ENCODE measurements at places on chromosomes 6 and 20. TPM values are rescaled to one million over a fixed set of nuclear protein-coding genes. Genes with fewer than 3 reads are reported as not detected.

DNA sequence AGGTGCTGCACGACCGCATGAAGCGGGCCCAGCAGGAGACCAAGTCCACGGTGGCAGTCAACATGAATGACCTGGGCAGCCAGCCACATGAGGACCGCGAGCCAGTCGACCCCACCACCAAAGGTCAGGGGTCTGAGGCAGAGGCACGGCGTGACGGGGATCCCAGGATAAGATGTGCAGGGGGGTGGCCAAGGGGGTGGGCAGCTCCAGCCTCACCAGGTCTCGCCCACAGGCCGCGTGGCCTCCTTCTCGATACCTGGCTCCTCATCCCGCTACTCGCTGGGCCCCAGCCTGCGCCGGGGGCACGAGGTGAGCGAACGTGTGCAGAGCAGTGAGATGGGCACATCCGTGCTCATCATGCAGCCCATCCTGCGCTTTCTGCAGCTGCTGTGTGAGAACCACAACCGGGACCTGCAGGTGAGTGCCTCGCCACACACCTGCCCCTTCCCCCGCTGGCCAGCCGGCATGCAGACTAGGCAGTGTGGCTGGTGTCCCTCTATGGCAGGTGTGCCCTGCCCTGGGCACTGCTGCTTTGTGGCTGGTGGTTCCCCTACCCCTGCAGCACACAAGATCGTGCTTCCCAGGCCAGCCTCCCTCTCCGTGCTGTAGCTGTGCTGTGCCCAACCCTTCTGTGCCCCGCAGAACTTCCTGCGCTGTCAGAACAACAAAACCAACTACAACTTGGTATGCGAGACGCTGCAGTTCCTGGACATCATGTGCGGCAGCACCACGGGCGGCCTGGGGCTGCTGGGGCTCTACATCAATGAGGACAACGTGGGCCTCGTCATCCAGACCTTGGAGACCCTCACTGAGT, 25.9 kb downstream of the UQCC2 start:
- no peak for DNase-seq

- DNase-seq, result no peak
Observed at GRCh38 chr6:79784395-79784753, 153.2 kb downstream of the SH3BGRL2 start.

- DNase-seq, result no peak
Observed at GRCh38 chr20:63163171-63163570, 52.8 kb downstream of the YTHDF1 start.

GRCh38 chr6:111478749-111479148, 4.3 kb downstream of the REV3L start:
- peak; percentile 61 for DNase-seq

- DNase-seq, result no peak
Observed at GRCh38 chr20:62624325-62624690, 18.0 kb upstream of the SLCO4A1 start.

DNA sequence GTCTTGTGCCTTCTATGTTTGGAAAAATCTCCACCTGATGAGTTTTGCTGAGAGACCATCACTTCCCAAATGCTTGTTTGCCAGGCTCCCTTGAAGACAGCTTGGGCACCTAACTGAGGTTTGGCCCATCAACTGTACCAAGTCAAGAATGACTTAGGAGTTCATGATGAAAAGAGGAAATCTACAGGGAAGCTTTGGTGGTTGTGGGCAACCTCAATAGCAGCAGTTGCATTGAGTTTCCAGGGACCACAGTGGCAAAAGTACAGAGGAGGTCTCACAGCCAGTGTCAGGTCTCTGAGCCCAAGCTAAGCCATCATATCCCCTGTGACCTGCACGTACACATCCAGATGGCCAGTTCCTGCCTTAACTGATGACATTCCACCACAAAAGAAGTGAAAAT, 49.7 kb upstream of the PHACTR1 start:
- DNase-seq, result no peak

GRCh38 chr6:43838276-43839036, 68.4 kb downstream of the VEGFA start:
- DNase-seq, result no peak

DNA sequence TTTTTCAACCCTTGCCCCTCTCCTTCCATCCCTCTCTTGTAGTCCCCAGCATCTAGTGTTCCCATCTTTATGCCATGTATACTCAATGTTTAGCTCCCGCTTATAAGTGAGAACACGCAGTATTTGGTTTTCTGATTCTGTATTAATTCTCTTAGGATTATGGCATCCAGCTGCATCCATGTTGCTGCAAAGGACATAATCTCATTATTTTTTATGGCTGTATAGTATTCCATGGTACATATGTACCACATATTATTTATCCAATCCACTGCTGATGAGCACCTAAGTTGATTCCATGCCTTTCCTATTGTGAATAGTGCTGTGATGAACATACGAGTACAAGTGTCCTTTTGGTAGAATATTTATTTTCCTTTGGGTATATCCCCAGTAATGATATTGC, 66.8 kb downstream of the UNC5CL start:
- DNase-seq, result no peak

GRCh38 chr20:37316116-37316774, 26.8 kb downstream of the MANBAL start:
- no peak for DNase-seq

DNA sequence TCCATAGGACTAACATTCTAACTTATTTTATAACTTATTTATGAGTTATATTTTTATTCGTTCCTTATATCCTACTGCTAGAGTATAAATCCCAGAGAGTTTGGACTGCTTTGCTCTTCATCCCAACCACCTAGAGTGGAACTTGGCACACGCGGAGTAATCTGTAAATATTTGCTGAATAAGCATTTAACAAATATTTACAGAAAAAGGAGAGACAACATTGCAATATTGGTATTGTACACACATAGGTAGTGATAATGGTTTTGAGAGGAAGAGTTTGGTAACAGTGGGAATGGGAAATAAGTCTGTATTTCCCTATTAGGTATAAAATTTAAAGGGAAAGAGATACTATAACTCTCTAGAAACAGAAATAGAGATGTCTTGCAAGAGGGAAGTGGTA, 634.8 kb upstream of the CITED2 start:
- DNase-seq, result no peak

DNA sequence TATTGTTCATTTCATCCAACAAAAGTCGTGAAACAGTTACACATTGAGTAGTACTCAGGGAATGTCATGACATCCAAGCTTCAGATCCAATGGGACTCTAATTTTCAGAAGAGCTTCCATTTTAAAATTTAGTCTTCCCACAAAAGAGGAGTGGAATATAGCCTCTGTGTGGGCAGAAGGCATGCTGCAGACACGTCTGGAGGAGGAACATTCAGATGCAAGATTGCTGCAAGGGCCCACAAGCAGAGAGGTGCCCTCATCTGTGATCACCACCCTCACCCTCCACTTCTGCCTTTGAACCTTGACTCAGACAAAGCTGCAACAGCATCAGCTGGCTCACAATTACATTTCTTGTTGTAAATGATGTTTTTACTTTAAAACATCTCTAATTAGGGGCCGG, 29.9 kb downstream of the NRN1 start:
- no peak for DNase-seq

DNA sequence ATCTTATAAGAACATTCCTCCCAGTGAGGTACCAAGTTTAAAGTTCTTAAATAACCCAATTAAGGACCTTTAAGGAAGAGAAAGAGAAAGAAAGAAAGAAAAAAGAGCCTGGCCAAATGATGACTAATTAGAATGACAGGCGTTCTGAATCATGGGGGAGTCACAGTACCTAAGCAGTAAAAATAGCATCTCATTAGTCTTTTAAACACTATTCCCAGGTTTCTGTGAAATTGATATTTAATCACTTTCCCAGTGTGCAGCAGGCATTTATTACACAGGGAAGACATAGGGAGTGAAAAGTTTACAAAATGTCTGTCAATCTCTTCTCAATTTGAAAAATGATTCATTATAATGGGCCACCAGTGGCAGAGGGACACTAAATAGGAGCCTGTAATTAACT, 251.4 kb upstream of the MANEA start:
- DNase-seq, result no peak

GRCh38 chr20:56437196-56437960, 25.3 kb downstream of the CASS4 start:
- no peak for DNase-seq

DNA sequence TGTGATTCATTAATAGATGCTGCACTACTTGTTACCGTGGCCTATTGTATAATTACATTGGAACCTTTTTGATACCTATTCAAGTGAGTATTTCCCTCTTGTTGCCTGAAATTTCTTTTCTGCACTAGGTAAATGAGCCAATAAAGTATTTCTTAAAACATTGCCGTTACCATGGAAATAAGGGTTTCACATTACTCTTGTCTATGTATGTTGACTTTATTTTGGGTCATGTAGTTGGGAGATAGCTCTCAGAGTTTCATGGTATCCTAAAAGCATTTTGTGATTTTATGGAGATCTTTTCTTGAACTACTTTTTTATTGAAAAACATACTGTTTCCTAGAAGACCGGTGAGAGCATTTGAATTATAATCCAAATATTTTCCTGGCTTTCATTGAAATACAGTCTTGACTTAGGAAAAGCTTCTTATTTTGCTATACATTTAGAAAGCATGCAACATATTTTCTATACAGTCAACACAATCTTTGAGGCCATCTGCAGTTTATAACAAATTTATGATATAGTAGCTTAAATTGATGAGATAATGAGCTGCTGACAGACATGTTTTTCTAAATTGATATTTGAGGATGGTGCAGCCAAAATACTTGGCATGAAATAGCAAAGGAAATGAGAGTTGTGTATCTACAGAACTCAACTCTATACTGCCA, 650.4 kb downstream of the RFPL4B start:
- no peak for DNase-seq

- DNase-seq, result no peak
Observed at GRCh38 chr6:146903451-146903850, 300.8 kb upstream of the STXBP5 start.

DNA sequence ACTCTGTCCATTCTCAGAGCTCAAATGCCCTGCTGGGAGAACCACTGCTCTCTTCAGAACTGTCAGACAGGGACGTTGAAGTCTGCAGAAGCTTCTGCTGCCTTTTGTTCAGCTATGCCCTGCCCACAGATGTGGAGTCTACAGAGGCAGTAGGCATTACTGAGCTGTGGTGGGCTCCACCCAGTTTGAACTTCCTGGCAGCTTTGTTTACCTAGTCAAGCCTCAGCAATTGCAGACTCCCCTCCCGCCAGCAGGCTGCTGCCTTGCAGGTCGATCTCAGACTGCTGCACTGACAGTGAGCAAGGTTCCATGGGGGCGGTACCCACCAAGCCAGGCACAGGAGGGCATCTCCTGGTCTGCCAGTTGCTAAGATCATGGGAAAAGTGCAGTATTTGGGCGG, 21.8 kb upstream of the UFL1 start:
- DNase-seq, result no peak

- no peak for DNase-seq
Observed at GRCh38 chr20:51807720-51808250, 5.5 kb upstream of the SALL4 start.

The LIN28B gene
- total RNA-seq, result 5.8 TPM

The FRK gene
- total RNA-seq, result 2.5 TPM

The RIPPLY2 gene
- 6.5 TPM for total RNA-seq

The SSTR4 gene
- total RNA-seq, result not detected

The RSPO4 gene
- 0.54 TPM for total RNA-seq

The ADGB gene
- total RNA-seq, result not detected

The ULBP2 gene
- 0.69 TPM for total RNA-seq
